T-helper 1 cell (primary cell): ENCODE measurements at places on chromosomes 1 and 21.

DNA sequence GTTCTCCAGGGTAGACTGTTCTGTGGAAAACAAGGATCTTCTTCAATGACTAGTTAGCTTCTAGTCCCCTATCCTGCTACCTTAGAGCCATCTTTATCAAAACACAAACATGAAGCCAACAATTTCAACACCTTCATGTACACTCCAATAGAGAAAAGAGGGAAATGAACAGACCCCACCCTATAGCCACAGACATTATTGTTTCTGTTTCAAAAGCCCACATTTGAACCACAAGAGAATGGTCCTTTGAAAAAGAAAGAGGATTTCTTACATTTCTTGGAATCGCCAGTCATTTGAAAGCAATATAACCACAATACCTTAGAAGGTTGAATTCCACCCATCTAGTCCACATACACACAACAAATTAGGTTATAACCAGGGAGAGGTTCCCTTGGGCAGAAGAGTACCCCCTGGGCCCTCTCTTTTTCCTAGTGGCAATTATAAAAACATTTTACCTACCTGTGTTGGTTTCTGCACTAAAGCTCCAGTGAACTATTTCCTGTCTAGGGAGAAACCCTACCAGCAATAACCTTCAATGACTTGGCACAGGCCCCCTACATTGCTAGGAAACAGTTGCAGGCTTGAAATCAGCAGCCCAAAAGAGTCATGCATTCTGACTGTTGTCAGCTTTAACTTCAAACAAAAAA, 2.7 kb upstream of the LPGAT1 start:
- no peak for DNase-seq

DNA sequence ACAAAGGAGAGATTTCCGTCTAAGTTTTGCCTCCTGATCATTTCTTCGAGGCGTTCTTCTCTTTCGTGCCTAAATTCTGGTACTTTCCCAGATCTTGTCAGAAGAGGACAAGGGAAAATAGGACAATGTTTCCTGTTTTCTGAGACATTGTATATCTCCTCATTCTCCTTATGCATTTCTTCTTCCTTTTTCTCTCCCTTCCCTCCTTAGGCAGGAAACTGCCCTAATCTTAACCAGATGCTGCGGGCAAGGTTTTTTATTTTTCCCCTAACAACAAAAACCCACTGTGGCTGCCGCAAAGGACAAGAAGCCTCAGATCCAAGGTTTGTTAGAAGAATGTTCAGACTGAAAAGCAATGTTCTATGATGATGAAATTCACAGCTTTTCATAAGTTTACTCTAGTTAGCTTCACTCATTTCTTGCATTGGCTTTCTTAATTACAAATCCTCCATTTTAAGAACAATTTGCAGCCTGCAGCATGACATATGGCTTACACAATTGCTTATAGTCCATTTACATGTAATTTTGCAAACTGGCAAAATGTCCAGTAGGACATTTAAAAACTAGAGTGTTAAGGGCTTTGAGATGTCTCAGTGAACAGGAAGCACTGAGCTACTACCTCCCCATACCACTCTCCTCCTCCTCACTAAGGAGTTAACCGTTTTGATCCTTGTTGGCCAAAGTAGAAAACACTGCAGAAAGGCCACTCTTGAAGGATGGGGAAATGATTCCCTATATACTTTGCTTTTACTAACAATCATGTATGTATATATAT, 624 bp downstream of the CTSK start:
- no peak for DNase-seq

DNA sequence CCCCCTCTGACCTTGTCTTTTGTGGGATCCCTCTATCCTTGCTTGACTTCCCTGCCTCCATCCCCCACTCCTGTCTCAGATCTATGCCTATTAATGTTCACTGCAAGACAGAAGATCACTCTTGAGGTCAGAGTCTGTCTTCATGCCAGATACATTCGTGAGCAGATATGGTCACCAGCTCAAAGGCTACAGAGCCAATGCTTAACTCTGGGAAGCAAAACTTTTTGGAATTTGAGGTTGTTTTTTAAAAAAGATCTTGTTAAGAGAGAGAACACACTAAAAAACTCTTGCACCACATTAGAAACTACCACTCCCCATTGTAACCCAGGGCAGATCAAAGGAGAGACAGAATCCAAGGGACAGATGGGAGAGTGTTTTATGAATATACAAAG, 17.1 kb upstream of the A3GALT2 start:
- DNase-seq, result no peak

DNA sequence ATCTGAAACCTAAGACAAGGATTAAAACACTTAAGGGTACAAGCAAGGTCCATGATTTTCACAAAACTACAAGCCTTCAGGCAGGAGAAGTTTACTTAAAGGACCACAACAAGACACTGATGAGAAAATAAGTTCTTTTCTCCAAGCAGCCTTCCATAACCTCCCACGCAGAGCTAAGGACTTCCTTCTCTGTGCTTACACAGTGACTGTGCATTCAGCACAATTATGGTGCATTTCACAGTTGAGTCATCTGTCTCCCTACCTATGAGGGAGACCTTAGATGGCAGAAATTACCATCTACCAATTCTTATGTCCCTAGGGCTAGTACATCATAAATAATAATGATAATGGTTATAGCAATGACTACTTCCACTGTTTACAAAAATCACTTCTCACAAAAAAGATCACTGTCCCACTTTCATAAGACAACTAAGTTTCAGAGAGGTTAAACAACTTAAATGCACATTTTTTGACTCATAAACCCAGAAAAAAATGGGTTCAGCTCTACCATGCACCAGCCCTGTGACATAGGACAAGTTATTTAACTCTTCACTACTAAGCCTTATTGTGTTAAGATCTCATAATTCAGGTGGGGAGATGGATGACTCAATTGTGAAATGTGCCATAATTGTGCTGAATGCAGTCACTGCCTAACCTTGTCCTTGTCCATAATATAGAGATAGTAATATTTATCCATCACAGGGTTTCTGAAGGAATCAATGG, 45.3 kb downstream of the TARBP1 start:
- DNase-seq, result no peak

DNA sequence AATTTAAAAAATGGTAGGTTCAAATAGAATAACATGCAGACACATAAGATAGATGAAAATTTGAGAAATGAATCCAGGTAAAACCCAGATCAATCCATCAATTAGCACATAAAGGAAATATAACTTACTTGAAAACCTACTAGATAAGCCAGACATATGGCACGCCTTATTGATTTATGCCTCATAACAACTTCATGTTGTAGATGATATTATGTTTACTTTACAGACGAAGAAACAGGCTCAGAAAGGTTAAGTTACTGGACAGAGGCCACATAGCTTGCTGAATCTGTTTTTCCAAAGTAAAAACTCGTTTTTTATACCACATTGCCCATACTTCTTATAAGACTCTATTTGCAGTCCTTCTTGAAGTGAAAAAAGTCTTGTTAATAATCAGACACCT, 22.1 kb upstream of the NCF2 start:
- DNase-seq, result no peak

DNA sequence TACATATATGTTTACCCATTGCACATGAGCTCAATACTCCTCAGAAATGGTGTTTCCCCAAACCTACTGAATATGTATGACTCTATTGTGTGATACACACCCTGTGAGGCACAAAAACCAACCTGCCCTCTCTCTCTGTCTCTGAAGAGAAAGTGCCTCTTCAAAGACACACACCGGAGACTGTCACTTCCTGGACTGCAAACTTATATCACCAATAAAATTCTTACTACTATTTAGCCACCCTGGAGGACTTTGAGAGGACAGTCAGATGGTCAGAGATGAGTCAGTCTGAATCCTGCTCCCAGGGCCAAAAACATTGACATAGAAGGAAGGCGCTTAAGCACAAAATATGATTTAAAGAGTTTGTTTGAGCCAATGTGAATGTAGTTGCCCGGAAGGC, 110.4 kb downstream of the PPIAL4G start:
- DNase-seq, result peak; percentile 33

- no peak for DNase-seq
These were observed 5.2 kb downstream of the GJC2 start for GRCh38 chr1:228154670-228155571.

- no peak for DNase-seq
These were observed 264.6 kb upstream of the RAB4A start for GRCh38 chr1:229006121-229006870.

DNA sequence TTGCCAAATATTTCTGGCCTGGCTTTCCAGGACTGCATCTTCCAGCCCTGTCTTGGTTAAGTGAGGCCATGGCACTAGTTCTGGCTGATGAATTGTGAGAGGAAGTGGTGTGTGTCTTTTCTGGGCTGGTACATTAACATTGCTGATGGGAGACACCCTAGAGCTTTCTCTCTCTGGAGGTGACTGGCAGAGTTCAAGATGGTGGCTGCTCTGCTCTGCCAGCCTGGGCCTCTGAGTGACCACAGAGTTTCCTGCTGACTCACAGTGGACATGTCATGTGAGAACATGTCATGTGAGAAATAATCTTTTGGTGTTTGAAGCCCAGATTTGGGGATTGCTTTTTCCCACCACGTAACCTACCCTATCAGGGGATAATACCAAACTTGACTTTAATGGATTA, 218.0 kb upstream of the KIAA0040 start:
- DNase-seq, result peak; percentile 5

- DNase-seq, result no peak
These were observed 70.6 kb upstream of the NFIA start for GRCh38 chr1:61011561-61012263.

GRCh38 chr21:16775076-16775475, 737.8 kb upstream of the CXADR start:
- no peak for DNase-seq

- DNase-seq, result no peak
These were observed 54.9 kb upstream of the ENAH start for GRCh38 chr1:225707824-225708223.

DNA sequence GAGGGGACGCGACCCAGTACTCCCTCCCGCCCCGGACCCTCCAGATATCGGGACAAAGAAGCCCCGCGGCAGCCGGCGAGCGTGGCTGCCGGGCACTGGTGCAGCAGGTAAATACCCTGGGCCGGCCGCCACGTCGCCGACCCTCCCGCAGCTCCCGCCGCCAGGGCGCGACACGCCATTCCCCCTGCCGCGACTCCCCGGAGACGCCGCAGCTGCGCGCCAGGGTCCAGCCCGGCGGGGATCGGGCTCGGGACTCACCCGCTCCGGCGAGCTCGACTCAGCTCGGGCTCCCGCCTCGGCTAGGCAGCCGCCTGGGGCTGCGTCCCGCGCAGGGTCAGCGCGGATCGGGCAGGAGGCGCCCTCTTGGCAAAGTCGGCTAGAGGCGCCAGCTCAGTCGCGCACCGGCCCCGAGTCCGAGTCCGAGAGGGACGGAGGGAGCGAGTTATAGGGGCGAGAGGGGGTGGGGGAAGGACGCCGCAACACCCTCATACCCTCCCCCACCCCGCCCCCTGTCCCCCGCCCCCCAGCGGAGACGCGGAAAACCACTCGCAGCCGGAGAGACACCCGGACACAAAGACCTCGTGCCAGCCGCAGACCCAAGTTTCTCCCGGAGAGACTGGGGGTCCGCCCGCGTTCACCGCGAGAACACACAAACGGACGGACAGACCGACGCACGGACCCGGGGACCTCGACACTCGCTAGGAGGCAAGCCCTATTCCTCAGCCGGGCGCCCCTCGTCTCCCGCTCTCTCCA, 985 bp downstream of the SYT6 start:
- no peak for DNase-seq

DNA sequence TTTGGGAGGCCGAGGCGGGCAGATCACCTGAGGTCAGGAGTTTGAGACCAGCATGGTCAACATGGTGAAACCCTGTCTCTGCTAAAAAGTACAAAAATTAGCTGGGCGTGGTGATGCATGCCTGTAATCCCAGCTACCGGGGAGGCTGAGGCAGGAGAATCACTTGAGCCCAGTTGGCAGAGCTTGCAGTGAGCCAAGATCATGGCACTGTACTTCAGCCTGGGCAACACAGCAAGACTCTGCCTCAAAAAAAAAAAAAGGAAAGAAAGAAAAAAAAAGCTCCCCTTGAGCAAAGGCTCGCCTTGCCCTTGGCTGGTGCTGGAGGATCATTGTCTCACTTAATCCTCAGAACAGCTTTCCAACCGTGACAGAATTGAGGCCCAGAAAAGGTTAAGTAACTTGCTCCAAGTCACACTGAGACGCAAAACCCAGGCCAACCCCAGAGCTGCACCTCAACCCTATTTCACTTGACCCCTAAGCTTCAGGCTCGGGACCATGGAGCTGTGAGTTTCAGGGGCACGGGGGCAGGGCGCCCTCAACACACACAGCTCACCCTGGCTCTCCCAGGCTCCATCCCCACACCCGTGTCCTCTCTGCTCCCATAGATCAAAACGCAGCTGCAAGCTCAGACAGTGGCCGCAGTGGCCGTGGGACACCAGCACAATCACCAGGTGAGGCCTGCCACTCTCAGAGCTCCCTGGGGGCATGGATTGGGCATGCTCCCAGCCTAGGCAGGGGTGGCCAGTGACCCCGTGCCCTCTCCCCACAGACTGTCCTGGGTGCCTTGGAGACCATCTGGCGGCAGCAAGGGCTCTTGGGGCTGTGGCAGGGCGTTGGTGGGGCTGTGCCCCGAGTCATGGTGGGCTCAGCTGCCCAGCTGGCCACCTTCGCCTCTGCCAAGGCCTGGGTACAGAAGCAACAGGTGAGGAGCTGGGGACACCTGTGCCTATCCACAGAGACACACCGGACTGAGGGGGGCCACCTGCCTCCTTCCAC, 1.6 kb downstream of the SLC25A34 start:
- DNase-seq, result no peak

GRCh38 chr1:181779343-181779742, 282.2 kb downstream of the ZNF648 start:
- DNase-seq, result no peak

DNA sequence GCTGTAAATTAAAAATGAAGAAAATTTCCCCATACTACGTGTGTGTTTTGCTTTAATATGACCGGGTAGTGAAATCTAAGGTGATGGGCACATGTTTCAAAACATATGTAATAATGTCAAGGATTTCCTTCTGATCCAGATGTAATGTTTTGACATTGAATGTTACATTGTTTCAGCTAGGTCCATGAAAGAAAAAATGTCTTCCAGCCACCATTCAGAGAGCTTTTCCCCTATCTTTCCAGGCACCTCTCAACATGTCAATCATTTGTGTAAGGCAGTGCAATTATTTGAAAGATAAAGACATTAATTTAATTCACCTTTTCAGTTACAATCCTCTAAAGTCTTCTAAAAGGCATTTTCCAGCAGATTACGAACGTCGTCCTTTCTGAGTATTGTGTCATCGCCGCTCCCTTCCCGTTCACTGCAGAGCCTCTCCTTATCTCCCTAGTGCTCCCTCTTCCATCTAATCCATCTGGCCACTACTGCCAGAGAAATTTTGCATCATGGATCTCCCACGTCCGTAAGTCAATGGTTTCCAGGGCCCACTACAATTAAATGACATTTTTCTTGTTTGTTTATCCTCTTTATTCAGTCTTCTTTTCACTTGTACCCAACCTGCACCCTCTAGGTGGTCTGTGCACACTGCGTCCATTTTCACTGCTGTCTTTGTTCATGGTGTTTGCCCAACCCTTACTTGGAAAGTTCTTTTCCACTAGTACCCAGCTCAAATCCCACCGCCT, 1.3 kb upstream of the VAMP3 start:
- no peak for DNase-seq

- peak; percentile 59 for DNase-seq
These were observed 177.5 kb downstream of the VPS13D start for GRCh38 chr1:12407050-12407961.

- no peak for DNase-seq
These were observed 24.7 kb downstream of the TENT5C start for GRCh38 chr1:117630423-117630998.
